ENCODE measurements at places on chromosomes 11 and 22.
A peak's percentile ranks its signal among the peaks of the same experiment; 100 is the strongest.

GRCh38 chr11:62458212-62459002 is 39.6 kb downstream of the SCGB1A1 start:
- DNase-seq = no peak

GRCh38 chr11:57294225-57295131 is 30.3 kb downstream of the TNKS1BP1 start:
- DNase-seq = no peak

- DNase-seq = no peak
These were observed 4.5 kb upstream of the CREB3L1 start for GRCh38 chr11:46272816-46273427.

- no peak for DNase-seq
These were observed 76.0 kb downstream of the HSD17B12 start for GRCh38 chr11:43756575-43756974.

DNA sequence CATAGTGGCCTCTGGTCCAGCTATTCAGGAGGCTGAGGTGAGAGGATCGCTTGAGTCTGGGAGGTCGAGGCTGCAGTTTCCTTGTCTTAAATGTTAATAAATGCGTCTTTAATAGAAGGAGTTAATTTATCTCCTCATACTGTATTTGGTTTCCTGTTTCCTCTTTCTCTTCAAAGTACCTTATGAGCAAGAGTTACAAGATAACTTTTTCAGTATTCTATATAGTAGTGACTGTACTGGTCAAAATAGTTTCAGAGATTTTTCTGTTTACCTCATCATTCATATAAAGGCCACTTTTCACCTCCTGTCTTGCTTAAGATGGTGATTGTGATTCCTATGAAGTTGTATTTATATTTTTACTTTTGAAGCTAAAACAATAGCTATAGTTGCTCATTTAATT is 50.9 kb downstream of the MCAM start:
- no peak for DNase-seq

DNA sequence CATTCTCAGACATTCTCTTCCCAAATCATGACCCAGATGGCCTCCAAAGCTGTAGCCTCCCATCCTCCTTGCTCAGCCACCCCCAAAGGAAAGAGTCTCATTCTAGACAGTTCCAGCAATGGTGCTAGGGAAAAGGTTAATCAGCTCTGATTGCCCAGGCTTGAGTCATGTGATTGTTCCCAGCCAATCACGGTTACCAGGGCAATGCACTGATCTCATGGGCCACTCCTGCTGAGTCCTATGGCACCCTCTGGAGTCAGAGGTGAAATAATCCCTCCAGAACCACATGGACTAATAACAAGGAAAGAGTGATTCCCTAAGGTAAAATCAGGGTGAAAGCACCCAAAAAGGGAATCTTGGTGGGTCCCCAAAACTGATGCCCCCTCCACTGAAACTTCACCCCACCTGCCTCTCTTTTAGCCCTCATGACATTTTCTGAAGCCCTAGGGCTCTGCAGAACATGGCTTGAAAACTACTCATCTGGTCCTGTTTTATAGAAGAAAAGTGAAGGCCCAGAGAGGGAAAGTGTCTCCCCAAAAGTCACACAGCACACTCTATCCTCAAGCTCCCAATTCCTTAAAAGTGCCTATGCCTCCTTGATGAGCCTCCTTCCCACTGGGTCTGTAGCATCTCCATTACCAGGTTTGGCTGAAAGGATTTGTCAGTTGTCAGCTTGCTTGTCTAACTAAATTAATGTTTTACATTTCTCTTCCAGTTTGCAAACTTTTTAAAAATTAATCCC is 203.7 kb downstream of the MN1 start:
- DNase-seq = no peak

DNA sequence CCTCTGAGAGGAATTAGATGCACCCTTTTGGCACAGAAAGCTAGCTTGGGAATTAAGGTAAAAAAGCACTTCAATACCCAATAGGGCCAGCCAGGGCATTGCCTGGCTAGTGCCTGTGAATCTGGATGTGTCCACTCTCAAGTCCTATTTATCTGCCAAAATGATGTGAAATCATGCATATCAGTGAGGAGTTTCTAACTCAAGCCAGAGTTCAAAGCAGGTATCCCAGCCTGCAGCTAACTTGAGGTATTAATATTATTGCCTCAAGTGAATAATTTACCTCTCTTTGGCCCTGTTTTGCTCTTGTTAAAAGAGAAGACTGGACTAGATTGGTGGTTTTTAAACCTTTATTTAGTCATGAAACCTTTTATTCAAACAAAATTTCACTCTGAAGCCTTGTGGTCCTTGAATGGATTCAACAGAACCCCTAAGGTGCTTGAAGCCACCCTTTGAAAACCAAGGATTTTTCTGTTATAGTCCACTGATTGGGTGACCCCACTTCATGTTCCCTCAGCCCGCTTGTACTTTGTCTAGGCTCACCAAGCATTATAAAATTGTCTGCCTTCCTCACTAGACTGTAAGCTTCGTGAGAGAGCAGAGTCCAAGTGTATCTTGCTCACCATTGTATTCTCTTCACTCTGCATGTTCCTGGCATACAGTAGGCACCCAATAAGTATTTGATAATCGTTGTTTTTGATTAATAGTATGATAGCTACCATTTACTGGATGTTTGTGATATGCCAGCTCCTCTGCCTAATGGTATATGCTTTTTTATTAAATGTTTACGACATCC is 4.5 kb downstream of the RNF121 start:
- DNase-seq = no peak

- no peak for DNase-seq
These were observed 9.6 kb downstream of the P2RY2 start for GRCh38 chr11:73227571-73228211.

DNA sequence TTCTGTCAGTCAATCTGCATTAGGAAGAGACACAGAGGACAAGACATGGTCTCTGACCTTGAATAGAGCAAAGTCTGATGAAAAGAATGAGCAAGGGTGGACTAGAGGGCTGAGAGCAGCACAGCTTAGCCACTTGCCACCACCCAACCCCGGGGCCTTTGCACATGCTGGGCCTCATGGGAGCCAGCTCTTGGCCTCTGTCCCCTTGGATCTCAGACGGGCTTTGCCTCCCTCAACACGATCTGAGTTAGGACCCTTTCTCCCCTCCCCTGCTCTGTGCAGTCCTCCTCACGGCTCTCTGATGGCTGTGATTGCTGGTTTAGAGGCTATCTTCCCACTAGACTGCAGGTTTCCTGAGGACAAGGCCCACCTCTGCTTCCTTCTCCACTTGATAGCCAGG is 131.6 kb upstream of the B3GAT1 start:
- DNase-seq = no peak

- no peak for DNase-seq
These were observed 9.8 kb downstream of the RELT start for GRCh38 chr11:73386016-73386415.

DNA sequence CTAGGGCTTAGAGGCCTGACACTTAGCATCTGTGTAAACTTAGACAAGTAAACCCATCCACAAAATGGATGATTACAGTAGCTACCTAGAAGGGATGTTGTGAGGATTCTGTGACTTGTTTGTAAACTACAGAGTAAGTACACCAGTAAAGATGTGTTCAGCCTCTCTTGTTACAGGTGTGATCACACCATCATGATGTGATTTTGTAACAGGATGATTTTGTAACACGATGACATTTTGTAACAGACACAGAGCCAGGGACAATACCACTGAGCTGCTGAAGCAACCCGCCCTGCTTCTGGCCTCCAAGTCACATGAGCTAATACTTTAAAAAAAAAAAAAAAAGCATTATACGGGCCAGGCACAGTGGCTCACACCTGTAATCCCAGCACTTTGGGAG is 17.0 kb downstream of the FADD start:
- no peak for DNase-seq

- DNase-seq = no peak
These were observed 269.7 kb downstream of the DYNC2H1 start for GRCh38 chr11:103378931-103379330.

DNA sequence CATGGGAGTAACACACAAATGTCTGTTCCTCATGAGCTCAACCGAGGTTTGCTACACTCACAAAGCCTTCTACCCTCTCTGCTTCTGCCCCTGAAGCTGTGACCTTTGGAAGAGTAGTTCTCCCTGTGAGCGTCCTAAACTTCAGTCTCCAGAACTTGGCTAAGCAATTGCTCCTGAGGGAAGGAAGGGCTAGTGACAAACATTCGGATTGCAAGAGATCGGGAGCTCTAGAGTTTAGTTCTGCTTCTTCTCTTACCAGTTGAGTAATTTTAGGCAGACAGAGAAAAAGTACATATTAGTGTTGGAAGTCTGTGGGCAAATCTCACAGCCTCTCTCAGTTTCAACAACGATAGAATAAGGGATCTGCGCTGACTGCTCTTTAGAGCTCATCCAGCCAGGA is 27.3 kb upstream of the ELF5 start:
- no peak for DNase-seq

DNA sequence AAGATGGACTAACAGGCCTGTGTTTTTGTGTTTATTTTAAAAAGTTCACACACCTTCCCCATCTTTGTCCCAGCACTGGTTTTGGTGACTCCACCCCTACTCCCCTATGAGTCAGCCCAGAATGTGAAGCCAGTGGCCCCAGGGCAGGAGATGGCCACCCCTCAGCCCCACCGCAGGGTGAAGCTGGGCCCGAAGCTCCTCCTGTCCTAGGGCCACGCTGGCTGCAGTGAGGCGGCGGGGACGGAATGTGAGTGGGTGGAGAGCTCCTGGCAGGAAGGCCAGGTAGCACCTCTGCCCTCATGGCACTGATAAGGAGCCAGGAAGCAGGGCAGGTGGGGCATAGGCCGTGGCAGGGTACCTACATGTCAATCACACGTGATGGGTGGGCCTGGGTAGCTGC is 39.9 kb downstream of the SGSM3 start:
- no peak for DNase-seq

GRCh38 chr11:21814169-21814568 is 378.7 kb upstream of the ANO5 start:
- DNase-seq = no peak

- DNase-seq = no peak
These were observed 6.3 kb downstream of the GRIK4 start for GRCh38 chr11:120517801-120518291.

GRCh38 chr11:69024509-69024908 is 11.5 kb upstream of the MRGPRF start:
- DNase-seq = no peak

GRCh38 chr11:116387641-116388040 is 385.1 kb downstream of the BUD13 start:
- DNase-seq = no peak

GRCh38 chr11:44434191-44434590 is 124.3 kb upstream of the ALX4 start:
- no peak for DNase-seq

DNA sequence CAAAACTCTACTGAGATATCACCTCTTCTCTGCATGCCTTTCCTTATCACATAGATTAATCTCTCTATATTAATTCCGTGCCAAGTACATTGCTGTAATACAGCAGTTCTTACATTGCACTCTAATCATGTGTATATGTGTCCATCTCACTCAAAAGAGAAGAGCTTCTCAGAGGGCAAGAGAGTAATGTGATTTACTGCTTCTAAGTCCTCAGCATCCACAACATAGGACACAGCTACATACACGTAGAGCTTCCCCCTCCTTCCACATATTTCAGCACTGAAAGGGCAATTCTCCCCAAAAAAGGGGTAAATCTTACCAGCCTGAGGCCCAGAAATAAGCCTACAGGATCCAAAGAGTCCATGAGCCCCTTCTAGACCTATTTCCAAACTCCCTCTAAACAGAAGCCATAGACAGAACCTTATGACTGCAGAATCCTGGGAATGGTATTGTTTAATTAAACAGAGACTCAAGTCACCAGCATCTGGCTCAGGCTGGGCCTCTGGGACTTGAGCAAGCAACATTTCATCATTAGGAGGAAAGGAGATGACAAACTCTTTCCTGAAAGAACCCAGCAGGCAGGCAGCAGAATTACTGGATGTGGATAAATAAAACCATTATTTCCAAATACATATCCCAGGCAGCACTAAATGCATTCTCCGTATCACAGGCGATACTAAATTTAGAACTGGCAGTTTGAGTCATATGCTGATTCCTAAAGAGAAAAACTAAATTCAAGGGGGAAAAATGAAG is 87.2 kb downstream of the KCNC1 start:
- no peak for DNase-seq

- DNase-seq = peak; percentile 98
These were observed 7.0 kb upstream of the GAB2 start for GRCh38 chr11:78424334-78425270.

GRCh38 chr11:119907878-119908572 is 179.0 kb upstream of the NECTIN1 start:
- DNase-seq = peak; percentile 61

- DNase-seq = no peak
These were observed 35.4 kb upstream of the CCDC34 start for GRCh38 chr11:27398400-27398770.

- DNase-seq = no peak
These were observed 860 bp downstream of the UPK2 start for GRCh38 chr11:118956847-118957469.

GRCh38 chr22:48760481-48761390 is 1066.9 kb downstream of the BRD1 start:
- no peak for DNase-seq

GRCh38 chr22:45817745-45818423 is 146.2 kb downstream of the ATXN10 start:
- DNase-seq = no peak

- no peak for DNase-seq
These were observed 246.5 kb upstream of the DDI1 start for GRCh38 chr11:103789952-103790351.

DNA sequence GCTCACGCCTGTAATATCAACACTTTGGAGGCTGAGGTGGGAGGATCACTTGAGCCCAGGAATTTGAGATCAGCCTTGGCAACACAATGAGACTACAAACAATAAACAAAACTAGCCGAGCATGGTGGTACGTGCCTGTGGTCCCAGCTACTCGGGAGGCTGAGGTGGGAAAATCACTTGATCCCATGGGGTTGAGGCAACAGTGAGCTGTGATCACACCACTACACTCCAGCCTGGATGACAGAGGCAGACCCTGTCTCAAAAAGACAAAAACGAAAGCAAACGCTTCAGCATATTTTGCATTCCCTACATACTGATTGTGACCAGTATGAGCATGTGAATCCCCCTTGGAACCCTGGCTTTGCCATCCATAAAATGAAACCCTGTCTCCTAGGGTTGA is 33.9 kb upstream of the MN1 start:
- DNase-seq = no peak

All from SK-N-DZ (cell line).